ENCODE measurements at places on chromosomes 2 and 18.

- DNase-seq, result no peak
Observed at GRCh38 chr2:47008381-47009252, 93.0 kb upstream of the MCFD2 start.

GRCh38 chr2:42558827-42559226, 9.6 kb upstream of the MTA3 start:
- DNase-seq, result no peak

DNA sequence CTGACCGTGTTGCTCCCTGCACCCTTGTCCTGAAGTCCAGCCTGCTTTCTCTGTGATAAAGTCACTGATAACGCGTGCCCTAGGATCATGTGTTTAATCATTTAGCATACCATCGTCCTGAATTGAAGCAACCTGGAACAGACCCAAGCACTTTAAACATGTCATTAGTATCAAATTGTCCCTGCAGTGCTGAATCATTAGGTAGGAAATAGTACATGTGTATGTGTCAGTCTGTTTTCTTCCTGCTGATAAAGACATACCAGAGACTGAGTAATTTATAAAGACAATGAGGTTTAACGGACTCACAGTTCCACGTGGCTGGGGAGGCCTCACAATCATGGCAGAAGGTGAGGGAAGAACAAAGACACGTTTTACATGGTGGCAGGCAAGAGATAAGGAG, 2.8 kb downstream of the ASB18 start:
- DNase-seq, result no peak

GRCh38 chr18:59008302-59008974, 131.2 kb upstream of the SEC11C start:
- DNase-seq, result no peak

DNA sequence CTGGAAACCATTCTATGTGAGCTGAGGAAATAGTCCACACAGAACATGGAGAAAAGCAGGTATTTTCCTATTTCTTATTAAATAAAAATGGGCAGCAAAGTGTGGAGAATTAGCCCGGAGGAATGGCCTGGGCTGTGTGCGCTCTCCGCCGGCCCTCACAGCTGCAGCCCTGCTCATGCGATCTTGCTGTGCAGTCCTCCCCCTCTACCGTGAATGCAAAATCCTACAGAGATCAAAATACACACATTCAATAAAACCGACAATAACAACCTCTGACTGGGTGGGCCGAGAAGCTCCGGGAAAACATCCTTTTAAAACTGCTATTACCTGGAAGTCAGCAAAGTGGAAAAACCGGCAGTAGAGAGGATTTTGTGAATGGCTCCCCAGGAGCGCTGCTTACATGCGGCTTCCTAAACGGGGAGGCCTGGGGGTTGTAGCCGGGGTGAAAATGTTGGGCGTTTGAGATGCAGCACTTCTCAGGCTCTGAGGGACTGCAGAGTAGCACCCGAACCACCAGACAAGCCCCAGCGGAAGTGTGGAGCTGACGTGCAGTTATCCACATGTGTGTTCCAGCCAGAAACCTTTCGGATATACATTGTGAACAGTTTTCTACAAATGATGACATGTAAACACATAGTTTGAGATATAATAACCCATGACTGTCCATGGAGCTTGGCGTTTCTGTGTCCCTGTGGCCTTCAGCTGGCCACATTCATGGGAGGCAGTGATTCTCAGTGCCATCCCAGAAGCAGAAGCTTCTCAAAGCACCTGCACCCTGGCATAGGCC, 94.2 kb upstream of the ALKAL2 start:
- no peak for DNase-seq

DNA sequence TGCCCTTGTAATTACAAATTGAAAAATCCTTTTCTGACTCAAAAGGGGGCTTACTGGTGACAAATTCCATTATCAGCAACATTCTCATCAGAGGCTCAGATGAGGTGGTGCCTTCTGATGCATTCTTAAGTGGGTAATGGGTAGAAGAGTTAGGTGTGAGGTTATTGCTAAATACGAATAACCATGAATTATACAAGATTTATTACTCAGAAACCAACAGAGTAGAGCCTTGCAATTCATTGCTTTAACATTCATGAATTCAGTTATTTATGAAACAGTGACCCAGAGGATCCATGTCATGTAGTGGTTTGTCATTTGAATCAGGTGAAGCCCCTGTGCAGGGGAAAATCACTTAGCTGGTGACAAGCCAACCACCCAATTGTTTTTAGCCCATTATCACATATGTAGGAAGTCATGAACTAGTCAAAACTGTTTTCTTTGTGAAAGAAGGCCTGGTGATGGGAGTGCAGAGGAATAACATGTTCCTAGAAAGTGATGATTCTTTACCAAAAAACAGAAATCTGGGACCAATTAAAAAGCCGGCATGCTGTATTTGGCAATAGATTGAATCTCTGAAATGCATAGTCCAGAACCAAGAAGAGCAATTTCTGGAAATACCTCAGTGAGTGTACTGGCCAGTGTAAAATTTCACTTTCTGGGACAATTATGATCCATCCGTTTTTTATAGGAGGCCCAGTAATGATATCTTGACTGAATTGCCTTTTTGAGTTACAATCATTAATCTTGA, 70.2 kb downstream of the CRIM1 start:
- no peak for DNase-seq

DNA sequence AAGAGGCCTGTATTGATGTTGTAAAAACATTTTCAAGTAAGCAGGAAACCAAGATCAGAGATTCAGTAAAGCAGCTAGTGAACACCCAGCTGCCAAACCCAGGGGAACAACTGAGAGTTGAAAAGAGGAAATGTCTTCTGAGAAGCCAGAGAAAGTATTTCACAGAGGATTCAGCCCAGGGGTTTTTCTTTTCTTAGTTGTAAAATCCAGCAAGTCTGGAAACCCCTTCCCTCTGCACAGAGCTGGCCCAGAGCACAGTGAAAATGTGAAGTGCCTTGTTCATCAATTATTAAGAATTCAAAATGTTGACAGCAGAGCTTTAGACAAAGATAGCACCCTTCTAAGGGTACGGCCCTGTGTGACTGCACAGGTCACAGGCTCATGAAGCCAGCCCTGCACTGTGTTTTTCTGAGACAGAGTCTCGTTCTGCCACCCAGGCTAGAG, 28.4 kb downstream of the AFF3 start:
- no peak for DNase-seq

DNA sequence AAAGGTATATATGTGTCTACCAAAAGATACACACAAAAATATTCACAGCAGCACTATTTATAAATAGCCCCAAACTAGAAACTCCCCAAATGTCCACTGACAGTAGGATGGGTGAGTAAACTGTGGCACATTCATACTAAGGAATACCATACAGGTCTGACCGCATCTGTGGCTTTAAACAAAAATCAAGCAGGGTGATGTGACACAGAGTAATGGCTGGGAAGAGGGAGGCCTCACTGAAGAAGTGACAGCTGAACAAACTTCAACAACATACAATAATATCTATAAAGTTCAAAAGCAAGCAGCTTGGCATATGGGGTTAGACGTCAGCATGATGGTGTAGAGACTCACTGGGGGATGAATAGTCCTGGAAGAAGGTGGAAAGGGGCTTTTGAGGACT, 115.1 kb upstream of the PPP1CB start:
- no peak for DNase-seq

- DNase-seq, result peak; percentile 77
Observed at GRCh38 chr2:25362434-25363145, 20.9 kb upstream of the DNMT3A start.

DNA sequence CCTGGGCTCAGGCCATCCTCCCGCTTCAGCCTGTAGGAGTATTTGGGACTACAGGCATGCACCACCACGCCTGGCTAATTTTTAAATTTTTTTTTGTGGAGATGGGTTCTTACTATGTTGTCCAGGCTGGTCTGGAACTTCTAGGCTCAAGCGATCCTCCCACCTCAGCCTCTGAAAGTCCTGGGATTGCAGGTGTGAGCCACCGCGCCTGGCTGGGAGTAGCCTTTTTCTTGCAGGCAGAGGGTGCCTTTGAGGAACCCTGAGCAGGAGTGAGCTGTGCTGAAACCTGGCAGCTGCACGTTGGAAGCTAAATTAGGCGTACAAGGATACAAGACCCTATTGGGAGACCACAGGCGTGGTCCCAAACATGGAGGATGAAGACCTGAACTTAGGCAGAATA, 8.0 kb downstream of the CTDSP1 start:
- DNase-seq, result no peak

- DNase-seq, result no peak
Observed at GRCh38 chr2:148987286-148987685, 51.2 kb upstream of the LYPD6B start.

DNA sequence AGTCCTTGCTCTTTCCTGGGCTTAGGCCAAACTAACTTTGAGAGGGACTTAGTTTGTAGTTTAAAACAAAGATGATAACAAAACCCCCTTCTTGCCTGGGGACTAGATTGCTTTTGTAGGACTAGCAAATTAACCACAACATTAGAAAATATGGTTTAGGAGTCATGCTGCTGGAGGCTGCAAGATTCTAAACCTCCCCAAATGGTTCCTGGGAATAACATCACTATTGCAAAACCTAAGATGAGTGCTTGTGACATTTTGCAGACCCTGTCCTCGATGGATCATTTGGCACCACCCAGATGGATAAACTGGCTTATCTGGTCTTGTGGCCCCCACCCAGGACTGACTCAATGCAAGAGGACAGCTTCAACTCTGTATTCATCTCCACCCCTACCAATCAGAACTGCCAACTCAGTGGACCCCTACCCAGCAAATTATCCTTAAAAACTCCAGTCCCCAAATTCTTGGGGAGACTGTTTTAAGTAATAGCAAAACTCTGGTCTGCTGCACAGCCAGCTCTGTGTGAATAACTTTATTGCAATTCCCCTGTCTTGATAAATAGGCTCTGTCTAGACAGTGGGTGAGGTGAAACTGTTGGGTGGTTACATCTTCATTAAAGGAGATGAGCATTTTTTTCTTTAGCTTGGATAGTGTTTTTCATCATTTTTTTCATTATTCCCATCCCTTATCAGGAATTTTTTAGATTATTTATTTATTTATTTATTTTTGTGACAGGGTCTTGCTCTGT, 58.9 kb downstream of the SPTBN1 start:
- DNase-seq, result no peak

DNA sequence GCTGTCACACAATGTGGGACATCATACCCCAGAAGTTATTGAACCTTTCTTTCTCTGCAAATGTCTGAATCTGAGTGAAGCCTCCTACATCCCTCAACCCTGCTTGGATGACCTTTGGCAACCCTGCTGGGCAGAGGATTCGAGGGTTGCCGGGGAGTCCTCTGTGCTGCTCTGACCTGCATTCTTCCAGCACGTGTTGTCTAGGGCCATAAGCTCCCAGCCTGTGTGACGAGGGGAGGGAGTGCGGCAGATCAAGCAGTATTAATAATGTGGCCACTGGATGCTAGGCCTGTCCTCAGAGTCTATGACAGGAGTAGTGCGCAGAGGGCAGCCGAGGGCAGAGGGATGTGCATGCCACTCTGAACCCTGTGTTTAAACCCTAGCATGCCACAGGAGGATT, 58.8 kb downstream of the RPL37A start:
- no peak for DNase-seq

DNA sequence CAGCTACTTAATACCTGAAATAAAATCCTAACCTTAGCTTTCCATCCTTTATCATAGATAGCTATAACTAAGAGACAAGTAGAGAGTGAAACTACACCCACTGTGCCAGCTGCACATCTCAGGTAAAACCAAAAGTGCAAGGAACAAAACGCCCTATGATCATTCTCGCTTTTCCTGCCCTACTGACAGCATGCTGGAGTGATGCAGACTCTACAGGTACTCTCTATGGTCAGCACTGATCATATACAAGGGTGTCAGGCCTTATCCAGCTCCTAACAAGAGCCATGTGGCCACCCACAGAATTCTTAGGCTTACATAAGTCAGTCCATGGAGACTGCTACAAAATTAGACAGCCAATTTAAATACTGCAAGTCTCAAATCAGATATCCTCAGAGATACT, 45.6 kb downstream of the REV1 start:
- no peak for DNase-seq

GRCh38 chr18:76979906-76980305, 152.7 kb downstream of the MBP start:
- DNase-seq, result no peak

GRCh38 chr2:20543469-20544152, 96.7 kb downstream of the RHOB start:
- no peak for DNase-seq

GRCh38 chr2:179622635-179623300, 238.6 kb downstream of the ZNF385B start:
- DNase-seq, result no peak

DNA sequence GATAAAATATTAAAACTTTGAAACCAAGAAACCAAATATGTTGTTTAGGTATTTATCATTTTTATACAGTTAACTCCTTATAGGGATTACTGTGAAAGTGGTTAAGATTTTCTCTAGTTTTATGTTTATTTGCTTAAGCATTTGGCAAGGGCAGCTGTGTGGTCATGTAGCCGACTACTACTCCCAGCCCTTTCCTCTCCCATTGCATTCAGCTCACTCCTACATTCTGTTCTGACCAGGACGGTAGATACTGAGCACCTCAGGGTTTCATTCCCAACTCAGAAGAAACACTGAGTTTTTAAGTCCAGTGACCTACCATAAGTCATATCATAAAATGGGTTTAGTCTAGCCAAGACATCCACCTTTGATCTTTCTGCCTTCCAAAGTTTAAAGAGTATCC, 19.8 kb downstream of the FZD5 start:
- no peak for DNase-seq

GRCh38 chr2:30040147-30040546, 106.7 kb upstream of the YPEL5 start:
- no peak for DNase-seq

All from CD8-positive, alpha-beta T cell (primary cell).